PC-3 (cell line): ENCODE measurements at places on chromosomes 1 and 21.
A peak's percentile ranks its signal among the peaks of the same experiment; 100 is the strongest.

DNA sequence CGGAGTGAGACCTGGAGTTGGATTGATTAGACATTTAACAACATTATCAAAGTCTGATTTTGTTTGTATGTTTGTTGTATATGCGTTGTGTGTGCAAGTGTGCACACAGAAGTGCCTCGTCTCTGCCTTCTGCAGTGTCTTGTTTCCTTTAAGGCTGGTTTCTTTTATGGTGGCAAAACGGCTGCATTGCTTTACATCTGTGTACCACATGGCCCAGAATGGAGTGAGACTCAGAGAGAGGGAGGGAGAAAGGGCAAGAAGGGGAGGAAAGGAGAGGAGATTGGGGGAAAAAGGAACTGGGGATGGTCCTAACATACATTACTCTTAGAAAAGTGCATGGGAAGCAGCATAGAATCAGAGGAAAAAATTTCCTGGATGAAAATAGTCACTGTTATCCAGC lies 99.7 kb upstream of the WLS start:
- DNase-seq = no peak

- no peak for DNase-seq
Observed at GRCh38 chr1:235127203-235127602, 1.4 kb downstream of the TOMM20 start.

- DNase-seq = peak; percentile 100
Observed at GRCh38 chr1:206634365-206635079, 814 bp upstream of the DYRK3 start.

DNA sequence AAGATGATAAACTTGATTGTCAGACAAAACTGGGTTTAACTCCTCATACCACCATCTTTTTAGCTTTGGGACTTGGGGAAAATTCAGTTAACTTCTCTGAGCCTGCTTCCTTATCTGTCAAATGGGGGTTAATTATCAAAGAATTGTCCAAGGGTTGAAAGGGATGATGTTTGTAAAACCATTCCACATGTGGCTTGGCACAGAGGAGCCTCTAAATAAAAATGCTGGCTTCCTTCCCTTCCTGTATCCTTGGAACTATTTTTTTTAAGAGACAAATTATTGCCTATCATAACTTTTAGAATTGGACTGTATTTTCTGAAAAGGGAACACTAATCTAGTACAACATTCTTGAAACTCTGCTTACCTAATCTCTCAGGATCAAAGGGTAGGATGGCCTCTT lies 143.4 kb upstream of the USP24 start:
- DNase-seq = no peak

GRCh38 chr1:145891587-145892485 lies 6.2 kb upstream of the ANKRD35 start:
- peak; percentile 100 for DNase-seq

DNA sequence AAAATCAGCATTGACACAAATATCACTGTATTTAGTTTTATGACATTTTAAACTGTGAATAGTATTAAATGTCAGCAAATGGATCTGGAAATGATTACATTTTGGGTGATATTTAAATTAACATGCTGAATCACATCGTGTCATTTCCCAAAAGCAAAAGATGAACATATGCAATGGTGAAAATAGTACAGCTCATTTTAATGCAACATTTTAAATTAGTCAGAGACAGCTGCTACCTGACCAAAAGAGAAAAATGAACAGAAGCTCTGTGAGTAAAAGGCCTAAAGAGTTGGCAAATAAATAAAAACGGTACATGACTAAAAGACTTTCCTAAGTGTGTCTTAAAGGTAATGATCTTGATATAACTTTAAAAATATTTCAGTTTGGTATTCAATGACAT lies 86.0 kb upstream of the GNG4 start:
- no peak for DNase-seq

DNA sequence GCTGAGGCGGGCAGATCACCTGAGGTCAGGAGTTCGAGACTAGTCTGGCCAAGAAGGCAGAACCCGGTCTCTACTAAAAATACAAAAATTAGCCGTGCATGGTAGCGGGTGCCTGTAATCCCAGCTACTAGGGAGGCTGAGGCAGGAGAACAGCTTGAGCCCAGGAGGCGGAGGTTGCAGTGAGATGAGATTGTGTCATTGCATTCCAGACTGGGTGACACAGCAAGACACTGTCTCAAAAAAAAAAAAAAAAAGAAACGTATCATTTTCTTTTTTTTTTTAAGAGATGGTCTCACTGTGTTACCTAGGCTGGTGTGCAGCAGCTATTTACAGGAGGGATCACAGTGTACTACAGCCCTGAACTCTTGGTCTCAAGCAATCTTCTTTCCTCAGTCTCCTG lies 47.3 kb downstream of the ITGB3BP start:
- no peak for DNase-seq

- DNase-seq = no peak
Observed at GRCh38 chr1:29532285-29532684, 296.0 kb downstream of the PTPRU start.

DNA sequence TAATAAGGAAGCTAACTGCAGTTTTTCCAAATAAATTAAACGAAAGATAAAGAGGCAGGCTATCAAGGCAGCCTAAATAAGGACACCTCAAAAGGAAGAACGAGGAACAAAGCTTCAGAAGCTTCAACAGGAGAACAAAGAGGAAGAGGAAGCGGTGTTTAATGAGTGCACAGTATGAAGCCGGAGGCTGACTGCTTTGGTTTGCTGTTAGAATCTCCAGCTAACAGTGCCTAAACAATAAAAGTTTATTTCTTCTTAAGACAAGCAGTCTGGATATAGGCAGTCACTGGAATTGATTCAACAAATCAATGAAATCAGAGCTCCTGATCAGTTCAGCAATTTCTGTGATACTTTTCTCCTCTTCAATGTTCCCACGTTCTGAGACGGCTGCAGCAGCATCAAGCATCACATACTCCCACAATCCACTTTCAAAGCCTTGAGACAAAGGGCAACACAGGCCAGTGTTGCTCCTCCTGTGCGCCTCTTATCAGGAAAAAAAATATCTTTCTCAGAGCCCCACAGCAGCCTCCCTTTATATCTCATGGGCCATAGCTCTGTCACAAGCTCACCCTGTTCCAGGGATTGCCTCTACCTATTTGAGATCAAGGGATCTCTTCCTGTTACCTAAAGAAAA lies 365.6 kb upstream of the ST6GALNAC5 start:
- DNase-seq = no peak

DNA sequence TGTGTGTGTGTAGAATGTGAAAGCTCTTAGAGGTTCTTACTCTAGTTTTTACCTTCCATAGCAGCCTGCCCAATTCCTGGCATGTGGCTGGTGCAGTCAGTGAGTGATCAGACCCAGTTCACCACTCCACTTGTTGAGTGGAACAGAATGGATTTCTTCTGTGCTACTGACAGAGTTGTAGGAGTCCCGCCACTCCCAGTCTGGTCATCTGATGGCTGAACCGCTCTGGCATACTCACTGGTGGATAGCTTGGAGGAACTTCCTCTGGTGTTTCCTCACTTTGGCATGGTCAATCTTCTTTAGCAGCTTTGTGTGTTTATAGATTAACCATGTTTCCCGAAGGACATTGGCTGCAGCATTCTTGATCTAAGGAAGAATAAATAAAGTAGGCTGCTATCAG lies 106.7 kb upstream of the ADAR start:
- DNase-seq = peak; percentile 32

DNA sequence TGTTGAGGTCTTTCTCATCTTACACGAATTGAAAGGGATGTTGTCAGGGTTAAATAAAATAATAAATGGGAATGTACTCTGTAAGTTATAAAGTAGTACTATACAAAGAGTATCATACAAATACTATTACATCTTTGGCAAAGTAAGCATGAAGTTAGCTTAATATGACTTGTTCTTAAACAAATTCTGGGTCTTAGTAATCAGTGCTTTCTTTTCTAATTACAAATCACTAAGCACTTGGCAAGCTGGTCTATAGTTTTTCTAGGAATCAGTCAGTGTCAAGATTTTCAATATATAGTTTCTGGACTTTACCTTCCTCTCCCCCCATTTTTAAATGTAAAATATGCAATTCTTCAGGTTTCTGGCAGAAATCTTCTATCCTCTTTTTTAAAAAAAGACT lies 6.9 kb downstream of the LYST start:
- no peak for DNase-seq

DNA sequence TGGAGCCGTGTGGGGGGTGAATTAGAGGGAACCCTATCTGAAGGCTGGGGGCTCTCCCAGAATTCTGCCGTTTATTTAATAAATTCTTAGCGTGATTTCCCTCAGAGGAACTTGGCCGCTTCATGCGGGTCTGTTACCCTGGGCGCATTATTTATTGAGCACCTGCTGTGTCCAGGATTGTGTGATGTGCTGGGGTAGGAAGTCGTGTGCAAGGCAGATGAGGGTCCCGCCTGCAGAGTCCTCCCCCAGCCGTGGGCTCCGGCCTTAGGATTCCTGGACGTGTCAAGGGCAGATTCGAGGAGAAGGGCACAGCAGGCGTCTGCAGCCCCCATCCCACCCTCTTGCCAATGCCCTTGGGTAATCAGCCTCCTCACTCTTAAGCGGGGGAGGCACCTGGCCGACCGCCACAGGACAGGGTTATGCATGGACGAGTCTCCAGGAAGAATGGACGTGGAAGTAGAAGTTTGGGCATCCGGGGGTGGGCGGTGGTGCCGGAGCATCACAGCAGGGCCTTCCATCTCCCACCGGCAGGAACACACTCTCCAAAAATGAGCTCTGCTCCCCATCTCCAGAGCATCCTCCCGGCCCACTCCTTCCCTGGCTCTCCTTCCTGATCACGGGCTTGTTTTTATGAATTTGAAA lies 233.3 kb upstream of the C1orf174 start:
- no peak for DNase-seq

GRCh38 chr1:214707306-214708087 lies 104.5 kb downstream of the CENPF start:
- no peak for DNase-seq

DNA sequence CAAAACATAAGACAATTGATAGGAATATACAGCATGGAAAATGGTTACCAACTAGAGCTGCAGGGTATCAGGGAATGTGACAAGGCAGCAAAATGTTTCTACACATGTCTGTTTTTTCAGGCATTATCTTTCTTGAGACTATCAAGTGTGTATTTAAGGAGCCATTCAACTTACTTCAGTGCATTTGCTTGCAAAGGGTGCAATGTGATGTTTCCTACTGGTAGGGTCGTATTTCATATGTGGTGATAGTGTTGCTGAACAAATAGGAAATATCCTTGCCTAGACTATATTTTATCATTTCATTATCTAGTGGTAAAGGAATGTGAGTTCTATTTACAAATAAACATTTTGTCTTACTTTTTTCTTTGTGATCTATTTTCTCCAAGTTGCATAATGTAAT lies 42.4 kb downstream of the PTPRC start:
- peak; percentile 25 for DNase-seq

DNA sequence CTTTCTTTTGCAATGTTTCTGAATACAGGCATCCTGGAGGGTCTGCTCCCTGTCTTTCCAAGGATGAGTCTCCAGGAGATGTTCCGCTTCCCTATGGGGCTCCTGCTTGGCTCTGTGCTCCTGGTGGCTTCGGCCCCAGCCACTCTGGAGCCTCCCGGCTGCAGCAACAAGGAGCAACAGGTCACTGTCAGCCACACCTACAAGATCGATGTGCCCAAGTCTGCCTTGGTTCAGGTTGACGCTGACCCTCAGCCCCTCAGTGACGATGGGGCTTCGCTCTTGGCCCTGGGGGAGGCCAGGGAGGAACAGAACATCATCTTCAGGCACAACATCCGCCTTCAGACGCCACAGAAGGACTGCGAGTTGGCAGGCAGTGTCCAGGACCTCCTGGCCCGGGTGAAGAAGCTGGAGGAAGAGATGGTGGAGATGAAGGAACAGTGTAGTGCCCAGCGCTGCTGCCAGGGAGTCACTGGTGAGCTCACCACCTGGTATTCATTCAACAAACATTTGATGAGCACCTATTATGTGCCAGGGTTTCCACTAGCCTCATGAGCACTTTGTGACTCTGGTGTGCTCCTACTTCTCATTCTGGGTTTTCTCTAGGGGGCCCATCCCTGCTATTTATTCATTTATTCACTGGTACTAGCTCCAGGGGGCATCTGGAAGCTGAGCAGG lies 9.9 kb downstream of the TNN start:
- no peak for DNase-seq

DNA sequence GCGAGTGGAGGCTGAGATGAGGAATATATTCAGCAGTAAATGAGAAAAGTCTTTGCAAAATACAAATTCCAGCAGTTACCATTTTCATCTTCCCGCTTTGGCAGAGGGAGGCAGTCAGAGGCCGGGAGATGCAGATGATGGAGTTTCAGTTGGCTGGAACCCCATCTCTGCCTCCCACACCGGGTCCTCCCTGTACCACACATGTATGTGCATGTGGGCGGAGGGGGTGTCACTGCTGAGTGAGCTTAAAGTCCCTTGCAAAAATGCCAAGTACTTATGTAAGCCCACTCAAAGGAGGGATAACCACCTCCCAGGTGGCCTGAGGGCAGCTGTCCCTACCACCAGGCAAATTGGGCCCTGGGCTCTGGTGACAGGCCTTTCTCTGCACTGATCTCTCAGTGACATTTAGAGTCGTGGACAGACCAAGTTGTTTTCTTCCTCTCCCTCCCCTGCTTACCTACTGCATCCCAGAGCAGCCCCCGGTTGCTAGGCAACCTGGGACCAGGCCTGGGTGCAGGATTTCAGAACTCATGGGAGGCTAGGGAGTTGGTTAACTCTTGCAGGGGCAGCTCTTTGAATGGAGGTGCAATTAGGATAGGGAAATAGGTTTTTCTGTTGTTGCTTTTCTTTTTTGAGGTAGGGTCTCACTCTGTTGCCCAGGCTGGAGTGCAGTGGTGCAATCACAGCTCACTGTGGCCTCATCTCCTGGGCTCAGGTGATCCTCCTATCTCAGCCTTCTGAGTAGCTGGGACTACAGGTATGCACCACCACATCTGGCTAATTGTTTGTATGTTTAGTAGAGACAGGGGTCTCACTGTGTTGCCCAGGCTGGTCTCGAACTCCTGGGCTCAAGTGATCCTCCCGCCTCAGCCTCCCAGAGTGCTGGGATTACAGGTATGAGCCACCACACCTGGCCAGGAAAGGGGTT lies 17.1 kb upstream of the UBXN10 start:
- no peak for DNase-seq

- DNase-seq = no peak
Observed at GRCh38 chr21:42809577-42810475, 69.5 kb downstream of the WDR4 start.

- no peak for DNase-seq
Observed at GRCh38 chr1:235047331-235047871, 81.2 kb downstream of the TOMM20 start.

GRCh38 chr1:88980870-88981269 lies 11.6 kb downstream of the KYAT3 start:
- DNase-seq = no peak

GRCh38 chr1:67590329-67590728 lies 94.7 kb upstream of the GADD45A start:
- no peak for DNase-seq
